Transverse colon (tissue), 4 donors: ENCODE measurements at places on chromosomes 2 and 18. TPM values are rescaled to one million over a fixed set of nuclear protein-coding genes. Genes with fewer than 3 reads are reported as not detected.

The SCN3A gene
- total RNA-seq, result 1.9 TPM

- H3K4me1 ChIP-seq, result peaks cover 11% of the 10 kb centered on the region
- no peak overlapping the region for H3K4me3 ChIP-seq
- H3K27ac ChIP-seq, result no peak overlapping the region
- no peaks in the 10 kb centered on the region for H3K27me3 ChIP-seq
These were observed 32.0 kb upstream of the MYCN start for GRCh38 chr2:15908371-15908770.

GRCh38 chr2:47012189-47012588 lies 96.6 kb upstream of the MCFD2 start:
- peaks cover 38% of the 10 kb centered on the region for H3K4me1 ChIP-seq
- no peak overlapping the region for H3K4me3 ChIP-seq
- H3K27ac ChIP-seq, result peak overlapping the region; percentile 35
- no peaks in the 10 kb centered on the region for H3K27me3 ChIP-seq

DNA sequence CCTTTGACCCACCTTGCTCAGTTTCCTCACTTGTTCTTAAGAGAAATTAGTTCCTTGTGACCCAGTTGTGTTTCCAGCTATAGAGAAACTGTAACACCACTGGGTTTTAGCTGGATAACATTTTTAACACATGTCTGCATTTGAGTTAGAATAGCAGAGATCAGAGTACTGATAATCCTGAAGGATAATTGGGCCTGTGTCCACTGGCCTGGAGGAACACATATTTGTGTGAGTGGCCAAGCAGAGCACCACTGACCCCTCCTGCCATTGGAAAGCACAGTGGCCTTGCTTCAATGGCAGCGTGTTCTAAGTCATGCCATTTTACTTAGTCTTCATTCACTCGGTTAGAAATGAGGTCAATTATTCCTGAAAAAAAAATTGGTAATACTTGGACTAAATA lies 42.6 kb downstream of the PKP4 start:
- no peak for DNase-seq
- no peaks in the 10 kb centered on the region for H3K36me3 ChIP-seq
- no peak overlapping the region for H3K27ac ChIP-seq
- H3K27me3 ChIP-seq, result no peaks in the 10 kb centered on the region

- DNase-seq, result no peak
- H3K4me1 ChIP-seq, result peaks cover 26% of the 10 kb centered on the region
- no peak overlapping the region for H3K27ac ChIP-seq
- H3K4me3 ChIP-seq, result no peak overlapping the region
These were observed 204.1 kb downstream of the GLI2 start for GRCh38 chr2:120939595-120940318.
